ENCODE measurements at places on chromosomes 12 and 14.

GRCh38 chr14:102694530-102695166 is 82.6 kb upstream of the TRAF3 start:
- DNase-seq = peak; percentile 55

- no peak for DNase-seq
Measured at GRCh38 chr14:90695997-90696660, 120.1 kb downstream of the TTC7B start.

DNA sequence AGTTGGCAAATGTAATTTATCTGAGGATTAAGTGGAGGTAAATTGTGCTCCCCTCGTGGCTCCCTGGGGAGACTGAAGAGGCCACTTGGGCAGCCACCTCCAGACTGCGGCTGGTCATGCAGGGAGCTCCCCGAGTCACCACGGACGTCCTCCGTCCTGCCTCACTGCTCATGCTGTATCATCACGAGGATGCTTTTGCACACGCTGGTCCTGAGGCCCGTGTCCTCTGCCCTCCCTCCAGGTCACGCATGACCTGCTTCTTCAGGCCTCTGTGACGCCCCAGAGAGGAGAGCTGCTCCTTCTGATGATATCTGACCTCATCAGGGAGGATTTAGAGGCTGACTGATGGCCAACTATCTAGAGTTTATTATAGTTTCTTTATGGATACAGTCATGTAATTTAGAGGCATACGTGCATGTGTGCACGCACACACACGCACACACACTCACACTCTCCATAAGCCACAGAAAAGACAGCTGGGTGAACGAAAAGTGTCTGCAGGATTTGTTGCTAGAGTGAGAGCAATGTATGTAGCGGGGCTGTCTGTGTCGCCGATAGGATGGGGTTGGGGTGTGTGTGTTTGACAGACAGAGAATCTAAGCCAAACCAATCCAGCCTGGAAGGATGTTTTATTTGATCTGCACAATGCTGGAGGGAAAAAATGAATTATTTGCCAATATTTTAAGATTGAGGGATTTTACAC is 160.0 kb downstream of the ADGRD1 start:
- no peak for DNase-seq

- no peak for DNase-seq
Measured at GRCh38 chr12:70096759-70097410, 146.3 kb upstream of the CNOT2 start.
